ENCODE measurements at places on chromosomes 4 and X. TPM values are rescaled to one million over a fixed set of nuclear protein-coding genes. Genes with fewer than 3 reads are reported as not detected.

DNA sequence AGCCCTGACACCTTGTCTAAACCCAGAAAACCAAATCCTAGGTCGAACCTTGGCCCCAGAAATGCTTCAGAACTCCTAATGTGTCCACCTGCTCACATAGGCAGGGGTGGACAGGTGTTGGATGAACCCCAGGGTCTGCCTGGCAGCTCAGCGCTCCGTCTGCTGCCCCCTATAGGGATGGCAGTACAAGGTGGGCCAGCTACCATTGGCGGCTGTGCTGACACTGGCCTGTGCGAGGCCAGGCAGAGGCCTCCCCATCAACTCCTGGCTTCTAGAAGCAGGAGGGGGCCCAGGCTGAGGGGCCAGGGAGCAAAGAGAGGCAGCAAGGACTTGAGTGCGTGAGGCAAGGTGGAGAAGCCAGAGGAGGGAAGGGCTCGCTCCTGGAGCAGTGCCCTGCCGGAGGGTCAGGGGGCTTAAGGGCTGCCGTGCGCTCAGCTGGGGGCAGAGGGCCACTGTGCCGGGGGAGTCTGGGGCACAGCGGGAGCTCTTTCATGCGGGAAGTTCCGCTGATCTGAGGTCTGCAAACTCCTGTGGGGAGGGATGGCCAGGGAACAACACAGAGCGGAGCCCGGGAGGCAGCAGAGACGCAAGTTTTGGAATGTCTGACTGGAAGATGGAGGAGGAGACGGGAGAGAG is 20.6 kb downstream of the CCNQ start:
- no peak for DNase-seq

DNA sequence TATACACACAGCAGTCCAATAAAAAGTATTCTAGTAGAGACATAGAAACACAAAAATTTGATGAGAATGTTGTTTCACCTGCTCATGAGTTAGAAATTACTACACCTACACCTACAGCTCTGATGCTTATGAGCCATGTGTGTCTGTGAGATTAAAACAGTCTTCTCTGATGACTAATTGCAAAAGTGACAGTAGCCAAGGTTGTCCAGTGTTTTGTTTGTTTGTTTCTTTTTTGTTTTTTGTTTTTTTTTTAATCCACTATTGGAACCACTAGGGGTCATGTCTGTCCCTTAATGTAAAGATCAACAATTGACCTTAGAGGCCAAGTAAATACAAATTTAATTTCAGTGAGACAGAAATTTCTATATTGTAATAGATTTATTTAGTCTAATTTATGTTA is 423.1 kb downstream of the TEX13C start:
- no peak for DNase-seq

DNA sequence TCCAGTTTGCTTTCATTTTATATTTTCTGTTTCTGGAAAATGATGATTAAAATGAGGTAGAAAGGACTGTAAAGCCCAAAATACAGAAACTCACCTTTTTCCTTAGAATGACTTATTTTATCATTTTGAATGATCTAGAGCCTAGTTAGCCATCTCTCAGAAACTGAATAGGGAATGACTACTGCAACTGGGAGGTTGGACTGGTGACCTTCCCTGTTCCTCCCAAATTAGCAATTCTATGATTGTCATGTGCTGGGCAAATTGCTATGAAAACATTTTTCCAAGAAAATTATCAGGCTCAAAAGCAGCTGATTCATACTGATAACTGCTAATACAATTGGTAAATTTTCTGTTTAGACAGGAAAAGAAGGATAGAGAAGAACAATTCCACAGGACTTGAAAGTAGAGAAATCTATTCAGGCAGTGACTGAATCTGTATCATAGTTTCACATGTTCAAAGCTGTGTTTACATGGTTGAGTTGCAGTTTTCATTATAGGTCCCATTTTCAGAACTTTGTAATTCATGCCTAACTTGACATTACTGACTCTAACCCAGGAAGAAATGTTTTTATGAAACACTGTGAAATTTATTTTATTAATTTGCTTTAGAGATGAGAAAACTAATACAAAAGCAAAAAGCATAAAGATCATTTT is 43.4 kb upstream of the SEC24B start:
- DNase-seq: no peak

- DNase-seq: no peak
Measured at GRCh38 chr4:169208516-169208915, 62.2 kb downstream of the SH3RF1 start.

DNA sequence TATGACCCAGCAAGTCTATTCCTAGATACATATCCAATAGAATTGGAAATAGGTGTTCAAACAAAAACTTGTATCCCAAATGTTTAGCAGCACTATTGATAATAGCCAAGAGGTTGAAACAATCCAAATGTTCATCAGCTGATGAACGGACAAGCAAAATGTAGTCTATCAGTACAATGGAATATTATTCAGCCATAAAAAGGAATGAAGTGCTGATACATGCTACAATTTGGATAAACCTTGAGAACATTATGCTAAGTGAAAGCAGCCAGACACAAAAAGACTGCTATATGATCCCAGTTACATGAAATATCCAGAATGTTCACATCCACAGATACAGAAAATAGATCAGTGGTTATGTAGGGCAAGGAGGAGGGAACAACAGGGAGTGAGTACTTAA is 50.1 kb downstream of the PLAC1 start:
- no peak for DNase-seq

DNA sequence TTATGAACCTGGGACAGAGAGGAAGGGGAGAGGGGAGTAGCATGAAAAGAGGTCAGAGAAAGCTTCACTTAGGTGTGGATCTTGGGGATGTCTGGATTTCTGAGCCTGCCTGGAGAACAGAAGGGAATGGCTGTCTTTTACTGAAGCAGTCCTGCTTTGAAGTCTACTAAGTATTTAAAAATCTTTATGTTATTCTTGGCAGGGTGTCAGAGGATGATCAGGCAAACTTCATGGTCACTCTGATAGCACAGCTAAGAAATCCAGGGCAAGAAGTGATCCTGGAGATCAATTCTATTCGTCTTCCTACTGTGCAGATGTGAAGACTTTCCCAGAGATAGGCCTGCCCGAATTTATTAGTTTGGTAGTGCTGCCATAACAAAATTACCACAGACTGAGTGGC is 464.4 kb upstream of the BOD1L1 start:
- no peak for DNase-seq

DNA sequence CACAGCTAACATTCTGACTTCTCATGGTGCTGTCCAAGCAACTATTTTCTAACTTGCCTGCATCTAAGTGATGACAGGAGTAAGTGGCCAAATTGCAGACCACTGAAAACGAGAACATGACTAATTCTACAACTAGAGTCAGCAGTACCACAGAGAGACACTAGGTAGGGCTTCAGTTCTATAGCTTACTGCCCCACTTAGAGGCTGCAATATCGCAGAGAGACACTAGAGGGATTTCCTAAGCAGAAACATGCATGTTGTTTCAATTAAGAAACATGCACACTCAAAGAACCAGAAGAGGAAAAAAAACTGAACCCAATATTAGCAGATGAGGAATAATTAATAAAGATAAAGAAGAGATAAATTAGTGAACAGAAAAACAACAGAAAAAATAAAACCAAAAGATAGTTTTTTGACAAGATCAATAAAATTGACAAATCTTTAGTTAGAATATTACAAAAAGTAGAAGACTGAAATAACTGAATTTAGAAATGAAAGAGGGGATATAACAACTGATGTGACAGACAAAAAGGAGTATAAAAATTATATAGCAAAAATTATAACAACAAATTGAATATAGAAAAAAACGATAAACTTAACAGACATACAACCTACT is 100.8 kb downstream of the SPIN4 start:
- DNase-seq: peak; percentile 5

- DNase-seq: no peak
Measured at GRCh38 chr4:128793859-128794672, 15.4 kb upstream of the JADE1 start.

GRCh38 chr4:24688453-24688852 is 104.1 kb upstream of the DHX15 start:
- no peak for DNase-seq

GRCh38 chr4:40461879-40462278 is 126.7 kb downstream of the CHRNA9 start:
- no peak for DNase-seq

GRCh38 chrX:48998391-48998790 is 3.7 kb downstream of the GRIPAP1 start:
- no peak for DNase-seq

DNA sequence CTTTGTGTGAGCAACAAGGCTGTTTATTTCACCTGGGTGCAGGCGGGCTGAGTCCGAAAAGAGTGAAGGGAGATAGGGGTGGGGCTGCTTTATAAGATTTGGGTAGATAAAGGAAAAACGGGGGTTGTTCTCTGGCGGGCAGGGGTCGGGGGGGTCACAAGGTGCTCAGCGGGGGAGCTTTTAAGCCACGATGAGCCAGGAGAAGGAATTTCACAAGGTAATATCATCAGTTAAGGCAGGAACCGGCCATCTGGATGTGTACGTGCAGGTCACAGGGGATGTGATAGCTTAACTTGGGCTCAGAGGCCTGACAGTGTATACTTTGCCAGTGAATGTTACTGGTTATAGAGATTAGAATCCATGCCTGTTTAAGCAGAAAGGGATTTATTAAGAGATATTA is 19.7 kb upstream of the SPCS3 start:
- DNase-seq: no peak

DNA sequence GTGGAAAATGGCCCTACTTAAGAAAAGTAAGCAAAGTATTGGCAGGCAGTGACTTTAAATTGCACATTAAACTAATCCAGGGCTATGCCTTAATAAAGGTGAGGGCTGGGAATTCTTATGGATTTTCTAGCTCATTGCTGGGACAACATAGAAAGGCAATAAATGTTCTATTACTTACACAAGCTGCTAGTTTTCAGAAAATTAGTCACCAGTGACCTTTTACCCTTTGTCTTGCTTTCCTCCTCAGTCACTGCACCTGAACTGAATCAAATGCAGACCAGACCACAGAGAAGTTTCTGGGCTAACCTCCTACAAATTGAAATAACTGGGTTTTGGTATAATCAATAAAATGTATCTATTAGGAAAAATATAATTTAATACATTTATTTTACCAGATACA is 694.4 kb upstream of the FAM241A start:
- DNase-seq: no peak

GRCh38 chrX:18422325-18422724 is 3.1 kb upstream of the CDKL5 start:
- peak; percentile 11 for DNase-seq

GABRB1 gene
- 3.3 TPM for total RNA-seq

AMBN gene
- total RNA-seq: 0.06 TPM

ZBTB33 gene
- total RNA-seq: 12.7 TPM

MAP3K15 gene
- total RNA-seq: 0.57 TPM

TENM3 gene
- total RNA-seq: 33.9 TPM
